ENCODE measurements at places on chromosomes 13 and 19.
A peak's percentile ranks its signal among the peaks of the same experiment; 100 is the strongest.

GRCh38 chr13:27120811-27121210 is 50.8 kb downstream of the USP12 start:
- no peak for DNase-seq

GRCh38 chr19:13526552-13526951 is 20.3 kb upstream of the CACNA1A start:
- DNase-seq, result no peak

DNA sequence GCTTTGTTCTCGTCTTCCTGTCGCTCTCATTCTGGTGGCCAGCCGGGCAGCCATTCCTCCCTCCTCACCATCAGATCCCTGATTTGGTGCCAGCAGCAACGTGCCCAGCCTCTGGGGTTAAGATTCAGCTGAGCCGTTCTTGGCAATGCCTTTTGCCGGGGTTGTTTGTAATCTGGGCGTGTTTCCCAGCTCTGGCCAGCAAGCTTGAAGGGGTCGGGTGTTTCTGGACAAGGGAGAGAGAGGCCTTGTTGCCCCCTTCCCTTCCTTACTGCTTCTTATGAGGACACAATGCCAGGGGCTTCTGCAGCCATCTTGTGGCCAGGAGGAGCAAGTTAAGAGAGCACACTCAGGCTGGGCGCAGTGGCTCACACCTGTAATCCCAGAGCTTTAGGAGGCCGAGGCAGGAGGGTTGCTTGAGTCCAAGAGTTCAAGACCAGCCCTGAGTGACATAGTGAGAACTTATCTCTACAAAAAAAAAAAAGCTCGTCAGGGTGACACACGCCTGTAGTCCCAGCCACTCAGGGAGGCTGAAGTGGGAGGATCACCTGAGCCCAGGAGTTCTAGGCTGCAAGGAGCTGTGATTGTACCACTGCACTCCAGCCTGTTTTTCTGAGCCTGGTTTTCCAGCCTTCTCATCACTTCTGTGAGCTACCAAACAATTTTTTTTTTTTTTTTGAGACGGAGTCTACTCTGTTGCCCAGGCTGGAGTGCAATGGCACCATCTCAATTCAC is 10.7 kb upstream of the CRTC1 start:
- no peak for DNase-seq

DNA sequence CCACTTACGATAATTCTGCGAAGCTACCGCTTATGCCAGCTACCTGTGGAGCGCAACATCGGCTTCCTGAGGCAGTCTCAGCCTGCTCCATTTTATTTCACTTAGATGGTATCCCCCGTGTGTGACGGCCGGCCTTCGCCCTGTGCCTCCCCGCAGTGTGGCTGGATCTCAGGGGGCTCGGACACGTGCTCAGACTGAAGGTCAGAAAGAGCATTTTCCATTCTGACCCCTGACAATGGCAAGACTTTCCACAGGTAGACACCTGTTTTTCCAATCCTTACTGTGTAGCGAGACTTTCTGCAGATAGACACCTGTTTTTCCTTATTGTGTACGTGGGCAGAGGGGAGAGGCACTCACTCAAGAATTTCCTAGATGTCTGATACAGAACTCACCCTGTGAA is 52.7 kb downstream of the ATP11A start:
- no peak for DNase-seq

DNA sequence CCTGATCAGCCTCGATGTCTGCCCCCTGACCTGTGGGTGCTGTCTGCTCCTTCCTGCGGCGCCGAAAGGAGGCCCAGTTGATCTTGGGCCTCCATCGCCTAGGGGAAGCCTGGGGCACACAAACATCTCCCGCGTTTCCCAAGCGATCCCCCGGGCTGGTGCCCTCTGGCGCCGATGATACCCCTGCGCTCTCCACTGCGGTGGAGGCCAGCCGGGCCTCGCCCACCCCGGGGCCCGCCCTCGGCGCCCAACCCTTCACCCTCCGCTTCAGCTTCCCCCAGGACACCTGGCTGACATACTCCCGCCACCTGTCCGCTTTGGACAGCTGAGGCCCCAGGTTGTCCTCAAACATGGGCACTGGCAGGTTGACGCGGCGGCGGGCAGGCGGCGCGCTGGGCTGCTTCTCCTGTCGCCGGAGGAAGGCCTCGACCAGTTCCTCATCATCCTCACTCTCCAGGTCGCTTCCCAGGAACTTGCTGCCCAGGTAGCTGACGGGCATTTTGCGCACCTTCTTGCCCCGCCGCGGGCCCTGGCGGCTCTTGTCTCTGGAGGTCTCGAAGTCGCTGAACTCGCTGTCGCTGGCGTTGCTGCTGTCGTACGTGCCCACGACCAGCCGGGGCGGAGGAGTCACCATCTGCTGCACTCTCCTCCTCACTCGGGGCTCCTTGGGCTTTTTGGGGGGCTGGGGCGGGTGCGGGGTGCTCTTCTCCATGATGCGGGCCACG is 1.3 kb downstream of the CCDC8 start:
- no peak for DNase-seq

DNA sequence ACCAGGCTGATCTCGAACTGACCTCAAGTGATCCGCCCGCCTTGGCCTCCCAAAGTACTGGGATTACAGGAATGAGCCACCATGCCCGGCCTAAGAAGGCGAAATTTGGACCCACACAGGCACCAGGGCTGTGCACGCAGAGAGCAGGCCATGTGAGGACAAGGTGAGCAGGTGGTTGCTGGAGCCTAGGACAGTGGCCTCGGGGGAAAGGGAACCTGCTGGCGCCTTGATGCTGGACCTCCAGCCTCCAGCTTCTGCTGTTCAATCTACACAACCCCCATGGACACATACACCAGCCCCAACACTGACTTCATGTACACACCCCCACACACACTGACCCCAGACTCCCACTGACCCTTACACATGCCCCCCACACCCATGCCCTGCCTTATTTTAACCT is 41.8 kb upstream of the CCNE1 start:
- DNase-seq, result no peak

- DNase-seq, result no peak
Measured at GRCh38 chr13:41053384-41053826, 7.9 kb upstream of the WBP4 start.

DNA sequence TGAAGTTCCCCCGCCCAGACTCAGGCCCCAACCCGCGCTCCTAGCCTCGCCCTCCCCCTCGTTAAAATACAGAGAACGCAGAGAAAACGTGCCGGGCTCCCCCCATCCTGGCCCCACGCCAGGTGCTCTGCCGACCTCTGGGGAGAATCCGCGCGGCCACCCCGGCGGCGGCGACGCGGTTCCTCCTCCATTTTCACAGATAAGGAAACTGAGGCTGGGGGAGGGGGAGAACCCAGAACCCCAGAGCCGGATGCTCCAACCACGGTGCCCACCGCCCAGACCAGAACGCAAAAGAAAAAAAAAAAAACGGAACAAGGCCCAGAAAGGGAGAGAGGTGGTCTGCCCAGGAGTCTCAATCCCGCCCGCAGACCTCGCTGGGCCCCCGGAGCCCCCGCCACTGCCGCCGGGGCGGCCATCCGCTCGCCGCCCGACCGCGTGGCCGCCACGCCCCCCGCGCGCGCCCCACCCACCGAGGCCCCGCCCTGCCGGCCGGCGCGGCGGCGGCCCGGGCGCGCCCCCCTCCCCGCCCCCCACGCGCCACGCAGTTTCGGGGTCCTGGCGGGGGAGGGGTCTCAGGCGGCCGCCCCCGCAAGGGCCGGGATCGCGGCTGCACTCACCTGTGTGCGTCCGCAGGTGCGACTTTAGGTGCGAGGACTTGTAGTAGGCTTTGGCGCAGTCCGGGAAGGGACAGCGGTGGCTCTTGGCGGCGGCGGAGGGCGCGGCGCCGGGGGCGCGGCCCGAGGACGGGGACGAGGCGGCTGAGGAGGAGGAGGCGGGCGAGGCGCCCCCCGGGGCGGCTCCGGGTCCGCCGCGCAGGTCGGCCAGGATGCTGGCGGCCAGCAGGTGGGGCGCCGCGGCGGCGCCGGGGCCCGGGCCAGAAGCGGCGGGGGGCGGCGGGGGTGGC is 703 bp downstream of the KLF16 start:
- DNase-seq, result peak; percentile 54

GRCh38 chr13:70568571-70568970 is 460.3 kb upstream of the KLHL1 start:
- DNase-seq, result no peak

- DNase-seq, result no peak
Measured at GRCh38 chr19:13493516-13494310, 12.6 kb downstream of the CACNA1A start.

DNA sequence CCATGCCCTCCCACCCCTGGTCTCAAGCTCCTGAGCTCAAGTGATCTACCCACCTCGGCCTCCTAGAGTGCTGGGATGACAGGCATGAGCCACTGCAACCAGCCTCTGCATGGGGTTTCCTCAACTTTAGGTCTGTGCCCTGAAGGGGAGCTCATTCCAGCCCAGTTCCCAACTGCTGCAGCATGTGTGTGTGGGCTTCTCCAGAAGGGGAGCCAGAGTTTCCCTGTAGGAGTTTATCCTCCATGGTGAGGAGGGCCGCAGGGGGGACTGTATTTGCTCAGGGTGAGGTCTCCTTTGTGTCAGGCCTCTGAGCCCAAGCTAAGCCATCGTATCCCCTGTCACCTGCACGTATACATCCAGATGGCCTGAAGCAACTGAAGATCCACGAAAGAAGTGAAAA is 11.3 kb upstream of the ZNF808 start:
- no peak for DNase-seq

DNA sequence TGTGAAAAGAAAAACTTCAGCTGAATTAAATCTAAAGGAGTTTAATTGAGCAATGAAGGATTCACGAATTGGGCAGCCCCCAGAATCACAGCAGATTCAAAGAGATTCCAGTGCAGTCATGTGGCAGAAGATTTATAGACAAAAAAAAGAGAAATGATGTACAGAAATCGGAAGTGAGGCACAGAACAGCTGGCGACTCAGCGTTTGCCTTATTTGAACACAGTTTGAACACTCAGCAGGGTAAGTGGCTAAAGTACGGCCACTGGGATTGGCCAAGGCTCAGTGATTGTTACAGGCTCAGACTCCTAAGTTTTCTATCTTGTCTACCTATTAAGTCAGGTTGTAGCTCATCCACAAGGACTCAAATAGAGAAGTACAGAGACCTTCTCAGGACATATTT is 11.6 kb upstream of the CFAP97D2 start:
- no peak for DNase-seq

DNA sequence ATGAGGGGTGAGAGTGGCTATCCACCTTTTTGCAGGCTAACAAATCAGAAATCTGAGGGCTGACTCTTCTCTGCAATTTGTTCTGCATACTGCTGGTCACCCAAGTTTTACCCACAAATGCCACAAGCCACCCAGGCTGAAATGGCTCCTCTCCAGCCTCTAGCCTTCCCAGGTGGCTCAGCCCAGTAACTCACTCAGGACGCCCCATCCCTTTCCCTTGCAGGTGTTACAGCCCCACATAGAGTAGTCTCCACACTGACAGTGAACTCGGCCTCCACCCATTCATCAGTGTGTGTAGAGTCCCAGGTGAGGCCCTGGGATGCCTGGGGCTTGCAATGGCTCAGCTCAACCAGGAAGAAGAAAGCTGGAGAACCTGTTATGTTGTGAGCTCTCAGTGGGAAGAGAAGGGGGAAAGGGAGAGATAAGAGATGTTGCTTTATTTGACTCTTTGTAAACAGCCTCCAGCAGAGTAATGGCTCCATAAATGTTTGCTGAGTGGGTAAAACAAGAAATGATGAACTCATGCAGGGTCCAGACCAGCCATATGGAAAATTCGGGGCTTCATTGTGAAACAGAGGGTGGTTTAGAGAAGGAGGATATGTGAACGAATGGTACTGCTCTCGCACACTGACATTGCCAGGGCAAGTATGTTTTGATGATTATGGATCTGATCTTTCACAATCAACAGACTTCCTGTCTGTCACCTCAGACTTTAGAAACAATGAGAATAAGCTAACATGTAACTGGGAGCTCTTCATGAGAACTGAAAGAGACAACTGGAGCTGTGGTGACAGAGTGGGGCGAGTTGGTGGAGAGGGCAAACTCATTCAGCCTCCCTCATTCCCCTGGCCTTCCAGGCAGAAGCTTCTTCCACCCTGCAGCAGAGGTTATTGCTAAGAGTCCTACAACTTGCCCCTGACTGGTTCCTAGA is 74.2 kb upstream of the RFC3 start:
- DNase-seq, result no peak

GRCh38 chr13:48078251-48078656 is 16.6 kb downstream of the MED4 start:
- no peak for DNase-seq

DNA sequence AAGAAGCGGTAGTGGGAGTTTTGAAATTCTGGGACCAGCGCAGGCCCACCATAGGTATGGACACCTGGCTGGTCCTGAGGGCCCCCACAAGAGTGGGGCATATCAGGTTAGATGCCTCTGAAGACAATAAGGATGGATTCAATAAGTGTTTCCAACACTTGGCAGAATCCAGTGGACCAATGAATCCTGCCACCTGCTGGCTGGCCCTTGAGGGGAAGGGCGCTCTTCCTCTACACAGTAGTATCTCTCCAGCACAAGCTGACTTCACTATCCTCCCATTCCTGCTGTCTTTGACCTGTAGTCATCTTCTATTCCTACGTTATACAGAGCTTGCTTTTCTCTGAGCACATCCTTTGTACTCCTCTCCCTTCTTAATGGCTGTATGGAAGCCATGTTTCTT is 199.7 kb upstream of the TSHZ3 start:
- no peak for DNase-seq

GRCh38 chr13:46334035-46334822 is 52.8 kb downstream of the RUBCNL start:
- DNase-seq, result no peak

DNA sequence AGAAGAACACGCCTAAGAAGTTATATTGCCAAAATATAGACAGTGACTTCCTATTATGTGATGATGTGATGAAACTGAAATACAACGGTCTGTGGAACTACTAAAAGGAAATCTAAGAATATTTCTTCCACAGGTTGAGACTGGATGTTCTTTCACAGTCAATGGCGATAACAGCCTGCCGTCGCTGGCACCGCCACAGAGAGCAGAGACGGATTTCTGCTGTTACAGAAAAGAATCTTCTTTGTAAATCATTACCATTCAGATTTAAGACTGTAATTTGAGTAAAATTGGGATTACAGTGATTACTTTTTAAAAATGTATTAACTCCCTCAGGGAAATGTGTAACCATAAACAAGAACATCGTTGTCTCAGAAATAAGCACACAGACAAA is 100.8 kb downstream of the TUBGCP3 start:
- DNase-seq, result no peak

Measured in naive thymus-derived CD8-positive, alpha-beta T cell (primary cell).